ENCODE measurements at places on chromosomes 6 and 20. TPM values are rescaled to one million over a fixed set of nuclear protein-coding genes. Genes with fewer than 3 reads are reported as not detected.

GRCh38 chr6:99790679-99791078 lies 184.0 kb downstream of the PRDM13 start:
- H3K4me3 ChIP-seq, result no peak overlapping the region
- H3K27me3 ChIP-seq, result peaks cover 6% of the 10 kb centered on the region
- no peaks in the 10 kb centered on the region for H3K4me1 ChIP-seq
- no peak for DNase-seq
- no peaks in the 10 kb centered on the region for H3K36me3 ChIP-seq

GRCh38 chr20:19838468-19838867 lies 80.4 kb downstream of the RIN2 start:
- H3K4me3 ChIP-seq, result no peak overlapping the region
- no peaks in the 10 kb centered on the region for H3K4me1 ChIP-seq
- peaks cover 8% of the 10 kb centered on the region for H3K27me3 ChIP-seq
- H3K27ac ChIP-seq, result no peak overlapping the region
- DNase-seq, result no peak
- H3K36me3 ChIP-seq, result no peaks in the 10 kb centered on the region

The BPIFB4 gene
- not detected for total RNA-seq

The ZNF831 gene
- total RNA-seq, result 48.0 TPM
